Activated CD8-positive, alpha-beta memory T cell treated with anti-CD3 and anti-CD28 coated beads, Interleukin-2, amount 10 ng/mL, durations not matched to agents 7 days and 5 days (primary cell): ENCODE measurements at places on chromosomes 7 and 10.
A peak's percentile ranks its signal among the peaks of the same experiment; 100 is the strongest.

DNA sequence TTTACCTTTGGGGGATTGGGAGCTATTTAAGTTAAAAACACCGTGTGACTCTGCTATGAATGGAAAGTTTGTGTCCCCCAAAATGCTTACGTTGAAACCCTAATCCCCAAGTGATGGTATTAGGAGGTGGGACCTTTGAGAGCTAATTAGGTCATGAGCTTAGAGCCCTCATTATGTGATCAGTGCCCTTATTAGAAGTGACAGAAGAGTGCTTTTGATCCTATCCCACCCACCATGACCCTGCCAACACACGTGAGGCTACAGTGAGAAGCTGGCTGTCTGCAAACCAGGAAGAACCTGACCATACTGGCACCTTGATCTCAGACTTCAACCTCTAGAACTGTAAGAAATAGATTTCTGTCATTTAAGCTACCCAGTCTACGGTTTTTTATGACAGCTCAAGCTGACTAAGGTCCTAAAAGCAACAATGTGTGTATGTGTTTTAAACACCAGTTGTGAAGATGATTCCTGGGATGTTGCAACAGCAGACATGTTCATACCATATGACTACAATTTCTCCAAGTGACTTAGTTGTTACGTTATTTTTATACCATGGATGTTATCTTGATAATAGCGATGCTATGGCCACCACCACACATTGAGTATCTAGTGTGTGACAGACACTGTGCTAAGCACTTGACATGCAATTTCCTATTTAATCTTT, 124.4 kb downstream of the PIP4K2A start:
- H3K27me3 ChIP-seq, result no peaks in the 10 kb centered on the region
- H3K4me1 ChIP-seq, result peaks cover 14% of the 10 kb centered on the region
- peaks cover 35% of the 10 kb centered on the region for H3K36me3 ChIP-seq
- no peak overlapping the region for H3K4me3 ChIP-seq
- no peak for DNase-seq

DNA sequence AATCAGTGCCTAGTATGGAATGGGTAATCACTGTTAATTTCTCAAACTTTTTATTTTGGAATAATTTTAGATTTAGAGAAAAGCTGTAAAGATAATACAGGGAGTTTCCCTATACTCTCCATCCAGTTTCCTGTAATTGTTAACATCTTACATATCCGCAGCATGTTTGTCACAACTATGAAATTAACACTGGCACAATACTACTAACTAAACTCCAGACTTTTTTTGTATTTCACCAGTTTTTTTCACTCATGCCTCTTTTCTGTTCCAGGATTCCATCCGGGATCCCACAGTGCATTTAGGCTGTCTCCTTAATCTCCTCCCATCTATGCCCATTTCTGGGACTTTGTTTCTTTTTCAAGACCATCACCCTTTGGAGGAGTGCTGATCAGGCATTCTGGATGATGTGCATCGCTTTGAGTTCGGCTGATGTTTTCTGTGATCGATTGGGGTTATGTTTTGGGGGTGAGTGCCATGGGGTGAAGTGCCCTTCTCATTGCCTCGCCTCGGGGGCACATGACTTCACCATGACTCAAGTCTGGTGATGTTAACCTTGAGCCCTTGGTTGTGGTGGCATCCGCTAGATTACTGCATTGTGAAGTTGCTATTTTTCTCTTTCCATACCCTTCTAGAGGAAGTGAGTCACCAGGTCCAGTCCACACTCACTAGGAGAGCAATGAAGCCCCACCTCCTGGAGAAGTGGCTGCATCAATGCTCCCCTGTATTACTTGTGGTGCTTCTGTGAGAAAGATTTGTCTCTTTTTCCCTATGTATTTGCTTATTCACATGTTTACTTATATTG, 43.9 kb upstream of the GRB10 start:
- peaks cover 34% of the 10 kb centered on the region for H3K27me3 ChIP-seq
- peaks cover 30% of the 10 kb centered on the region for H3K4me1 ChIP-seq
- no peak overlapping the region for H3K4me3 ChIP-seq
- H3K27ac ChIP-seq, result peak overlapping the region; percentile 65
- peak; percentile 84 for DNase-seq

DNA sequence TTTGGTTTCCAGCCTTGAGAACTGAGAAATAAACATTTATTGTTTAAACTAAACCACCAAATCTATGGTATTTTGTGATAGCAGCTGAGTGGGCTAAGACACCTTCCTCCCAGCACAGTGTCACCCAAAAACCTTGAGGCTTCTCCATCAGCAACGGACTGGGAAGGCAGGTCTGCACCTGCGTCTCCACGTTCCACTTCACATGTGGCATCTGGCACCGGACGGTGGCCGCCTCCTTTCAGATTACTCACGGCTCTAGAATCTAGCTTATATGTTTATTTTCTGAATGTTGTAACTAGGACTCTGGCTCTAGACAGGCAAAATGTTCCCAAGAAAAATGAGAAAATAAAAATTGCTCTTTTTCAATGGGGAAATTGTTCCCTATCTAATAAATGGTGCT, 201.0 kb downstream of the ADARB2 start:
- DNase-seq, result no peak
- no peak overlapping the region for H3K4me3 ChIP-seq
- no peaks in the 10 kb centered on the region for H3K36me3 ChIP-seq

- no peaks in the 10 kb centered on the region for H3K36me3 ChIP-seq
- H3K27ac ChIP-seq, result no peak overlapping the region
- H3K4me1 ChIP-seq, result peaks cover 11% of the 10 kb centered on the region
- no peak overlapping the region for H3K4me3 ChIP-seq
Observed at GRCh38 chr10:100325158-100325557, 4.9 kb downstream of the PKD2L1 start.

- H3K27ac ChIP-seq, result no peak overlapping the region
- no peak for DNase-seq
- no peak overlapping the region for H3K4me3 ChIP-seq
- H3K4me1 ChIP-seq, result peaks cover 27% of the 10 kb centered on the region
Observed at GRCh38 chr10:71842856-71843686, 8.0 kb downstream of the PSAP start.

GRCh38 chr10:22833781-22834180, 94.1 kb upstream of the ARMC3 start:
- H3K4me3 ChIP-seq, result no peak overlapping the region
- no peaks in the 10 kb centered on the region for H3K4me1 ChIP-seq
- no peak for DNase-seq
- H3K27ac ChIP-seq, result no peak overlapping the region
- no peaks in the 10 kb centered on the region for H3K27me3 ChIP-seq

GRCh38 chr7:99898023-99898357, 21.2 kb upstream of the OR2AE1 start:
- DNase-seq, result no peak
- H3K27me3 ChIP-seq, result no peaks in the 10 kb centered on the region
- peak overlapping the region; percentile 66 for H3K27ac ChIP-seq
- H3K4me3 ChIP-seq, result no peak overlapping the region
- H3K36me3 ChIP-seq, result peaks cover 51% of the 10 kb centered on the region
- peaks cover 16% of the 10 kb centered on the region for H3K4me1 ChIP-seq

DNA sequence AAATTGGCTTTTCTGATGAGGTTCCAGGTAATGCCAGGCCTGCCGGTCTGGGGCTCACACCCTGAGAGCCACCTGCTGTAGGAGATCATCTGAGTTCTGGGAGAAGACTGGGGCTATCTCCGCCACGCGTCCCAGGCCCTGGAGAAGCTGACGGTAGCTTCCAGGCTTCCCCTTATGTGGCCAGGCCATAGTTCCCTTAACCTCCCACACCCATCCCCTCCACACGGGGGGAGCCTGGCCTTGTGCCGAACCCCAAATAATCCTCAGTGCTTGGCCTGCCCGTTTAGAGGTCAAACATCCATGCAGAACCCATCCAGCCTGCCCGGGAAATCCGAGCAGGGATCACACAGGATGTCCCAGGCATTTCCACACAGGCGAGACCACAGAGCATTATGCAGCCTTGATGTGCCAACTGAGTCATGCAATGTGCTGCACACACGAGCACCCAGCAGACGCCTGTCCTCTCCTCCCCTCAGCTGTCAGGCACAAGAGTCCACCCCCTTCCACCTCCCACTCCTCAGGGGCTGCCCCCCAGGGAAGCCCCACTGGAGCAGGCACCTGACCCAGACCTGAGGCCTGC, 176.2 kb downstream of the PRKAG2 start:
- no peaks in the 10 kb centered on the region for H3K4me1 ChIP-seq
- H3K27ac ChIP-seq, result no peak overlapping the region
- H3K27me3 ChIP-seq, result no peaks in the 10 kb centered on the region
- H3K4me3 ChIP-seq, result no peak overlapping the region

- peaks cover 15% of the 10 kb centered on the region for H3K4me1 ChIP-seq
- no peaks in the 10 kb centered on the region for H3K36me3 ChIP-seq
- DNase-seq, result no peak
- no peak overlapping the region for H3K27ac ChIP-seq
- H3K27me3 ChIP-seq, result peaks cover 73% of the 10 kb centered on the region
- H3K4me3 ChIP-seq, result peak overlapping the region; percentile 39
Observed at GRCh38 chr10:112953174-112954159, 3.4 kb downstream of the TCF7L2 start.

- peak overlapping the region; percentile 74 for H3K4me3 ChIP-seq
- peak; percentile 82 for DNase-seq
- peaks cover 40% of the 10 kb centered on the region for H3K4me1 ChIP-seq
- no peaks in the 10 kb centered on the region for H3K27me3 ChIP-seq
- H3K27ac ChIP-seq, result peak overlapping the region; percentile 99
Observed at GRCh38 chr7:140358412-140359051, 39.8 kb downstream of the SLC37A3 start.

GRCh38 chr7:45593877-45594276, 19.7 kb downstream of the ADCY1 start:
- no peaks in the 10 kb centered on the region for H3K36me3 ChIP-seq
- no peak overlapping the region for H3K4me3 ChIP-seq
- peak; percentile 18 for DNase-seq
- no peaks in the 10 kb centered on the region for H3K4me1 ChIP-seq
- H3K27ac ChIP-seq, result no peak overlapping the region

- H3K27ac ChIP-seq, result no peak overlapping the region
- peaks cover 10% of the 10 kb centered on the region for H3K27me3 ChIP-seq
- no peaks in the 10 kb centered on the region for H3K36me3 ChIP-seq
- H3K4me1 ChIP-seq, result no peaks in the 10 kb centered on the region
Observed at GRCh38 chr10:95350219-95350829, 59.5 kb upstream of the PDLIM1 start.

DNA sequence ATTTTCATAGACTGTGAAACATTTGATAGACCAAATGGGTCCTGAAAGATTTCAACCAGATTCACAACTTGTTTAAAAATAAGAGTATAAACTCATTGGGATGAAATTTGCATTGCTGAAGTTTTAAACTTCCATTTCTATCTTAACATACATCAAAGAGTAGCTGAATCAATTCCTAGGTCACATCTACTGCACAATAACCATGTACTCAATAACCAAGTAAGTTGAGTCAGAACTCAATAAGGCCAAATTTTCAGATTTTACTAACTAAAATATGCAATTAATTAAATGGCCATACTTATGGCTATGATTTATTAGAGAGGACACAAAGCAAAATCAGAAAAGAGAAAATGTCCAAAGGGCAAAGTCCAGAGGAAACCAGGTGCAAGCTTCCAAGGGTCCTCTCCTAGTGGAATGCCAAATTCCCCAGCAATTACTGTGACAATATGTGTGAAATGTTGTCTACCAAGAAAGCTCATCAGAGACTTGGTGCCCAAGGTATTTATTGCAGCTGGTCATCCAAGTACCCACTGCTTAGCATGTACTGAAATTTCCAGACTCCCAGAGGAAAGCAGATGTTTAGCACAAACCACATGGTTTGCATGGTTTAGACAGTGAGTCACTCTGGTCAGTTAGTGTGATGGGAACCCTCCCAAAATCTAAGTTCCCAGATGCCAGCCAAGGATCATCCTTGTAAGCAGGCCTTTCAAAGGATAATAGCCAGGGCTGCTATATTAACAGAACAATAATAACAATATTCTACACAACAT, 238.9 kb downstream of the IPMK start:
- H3K4me1 ChIP-seq, result no peaks in the 10 kb centered on the region
- DNase-seq, result no peak
- no peaks in the 10 kb centered on the region for H3K36me3 ChIP-seq
- no peak overlapping the region for H3K4me3 ChIP-seq

DNA sequence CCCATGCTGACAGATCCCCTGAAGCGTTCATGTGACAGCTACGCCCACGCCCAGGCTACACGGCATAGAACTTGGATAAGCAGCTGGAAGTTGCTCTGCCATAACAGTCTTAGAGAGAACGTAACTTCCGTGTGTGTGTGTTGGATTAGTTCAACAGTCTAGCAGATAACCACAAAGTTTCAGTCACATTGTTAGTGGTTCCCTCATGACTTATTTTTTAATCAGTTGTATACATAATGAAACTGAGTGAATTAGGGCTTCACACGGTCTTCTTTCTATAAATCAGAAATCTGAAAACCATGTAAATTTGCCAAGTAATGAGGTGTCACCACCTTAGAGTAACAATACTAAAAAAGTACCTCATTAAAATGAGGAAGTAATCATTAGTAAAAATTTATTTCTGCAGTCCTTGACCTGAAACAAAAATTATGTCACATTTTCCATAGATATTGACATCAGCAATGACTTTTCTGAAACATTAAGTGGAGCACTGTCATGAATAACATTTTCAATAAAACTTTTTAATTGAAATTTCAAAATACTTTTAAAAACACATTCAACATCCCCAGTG, 21.7 kb upstream of the MACC1 start:
- H3K36me3 ChIP-seq, result no peaks in the 10 kb centered on the region
- no peak overlapping the region for H3K27ac ChIP-seq
- H3K27me3 ChIP-seq, result peaks cover 8% of the 10 kb centered on the region
- H3K4me3 ChIP-seq, result no peak overlapping the region
- H3K4me1 ChIP-seq, result peaks cover 26% of the 10 kb centered on the region
- no peak for DNase-seq

DNA sequence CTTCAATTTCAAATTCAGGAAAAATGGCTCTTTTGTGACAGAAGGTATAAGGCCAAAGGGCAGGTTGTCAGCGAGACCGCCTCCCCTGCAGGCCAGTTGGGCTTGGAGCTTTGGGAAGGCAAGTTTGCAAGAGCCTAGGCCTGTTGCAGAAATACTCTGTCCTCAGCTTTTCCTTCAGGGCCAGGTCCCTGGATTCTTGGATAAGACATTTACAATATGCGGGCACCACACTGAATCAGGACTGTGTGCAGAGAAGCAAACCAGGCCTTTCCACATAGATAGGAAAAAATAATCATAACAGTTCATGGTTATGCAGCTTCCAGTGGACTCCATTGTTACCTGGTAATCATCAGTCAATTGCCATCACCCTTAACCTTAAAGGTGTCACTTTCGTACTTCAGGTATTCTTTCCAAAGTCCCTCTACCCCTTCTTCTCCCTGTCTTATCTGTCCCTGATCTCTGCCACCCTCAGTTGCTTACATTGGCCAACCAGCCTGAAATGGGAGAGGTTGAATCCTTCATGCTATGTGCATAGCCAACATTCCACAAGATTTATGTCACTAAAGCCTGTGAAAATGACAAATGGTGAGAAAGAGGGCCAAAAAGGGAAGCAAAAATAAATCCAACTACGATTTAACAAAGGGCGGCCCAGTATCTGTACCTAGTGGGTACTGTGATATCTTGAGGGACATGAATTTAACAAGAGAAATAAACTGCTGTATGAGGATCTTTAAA, 304.5 kb upstream of the NFE2L3 start:
- DNase-seq, result no peak
- H3K27me3 ChIP-seq, result peaks cover 72% of the 10 kb centered on the region
- H3K36me3 ChIP-seq, result no peaks in the 10 kb centered on the region
- H3K4me3 ChIP-seq, result no peak overlapping the region
